ENCODE measurements at places on chromosomes 3 and 15. TPM values are rescaled to one million over a fixed set of nuclear protein-coding genes. Genes with fewer than 3 reads are reported as not detected.

Gene MAGEL2
- total RNA-seq, result not detected

Gene GOLGA6B
- not detected for total RNA-seq

Gene CPB1
- total RNA-seq, result not detected

Gene ATP2C1
- total RNA-seq, result 59.9 TPM

Gene GNAT1
- total RNA-seq, result not detected

Gene MST1R
- total RNA-seq, result 2.1 TPM

Gene ZNF717
- total RNA-seq, result 10.2 TPM

Gene TGFBR2
- total RNA-seq, result 43.6 TPM

Gene KIF7
- 1.0 TPM for total RNA-seq

Gene LRRC2
- total RNA-seq, result 0.09 TPM

Gene GOLGA8M
- 4.4 TPM for total RNA-seq

Gene WNT7A
- total RNA-seq, result not detected

Gene WNT5A
- not detected for total RNA-seq

Gene PXK
- 41.3 TPM for total RNA-seq

Gene CHRD
- not detected for total RNA-seq

Gene NCKIPSD
- total RNA-seq, result 34.1 TPM

Gene GUCA1C
- not detected for total RNA-seq

Gene GOLGA8H
- total RNA-seq, result 0.16 TPM

Gene LMAN1L
- total RNA-seq, result 0.64 TPM

Gene ZNF501
- 1.9 TPM for total RNA-seq

Gene USP50
- total RNA-seq, result 0.43 TPM

Gene CFAP91
- total RNA-seq, result not detected

Gene ALPK3
- total RNA-seq, result 0.30 TPM

Gene HDDC3
- 28.3 TPM for total RNA-seq

Gene KNG1
- not detected for total RNA-seq

Gene TEX55
- total RNA-seq, result not detected

Gene COL6A6
- not detected for total RNA-seq

Gene MNS1
- total RNA-seq, result 0.16 TPM

Gene ZNF80
- 1.00 TPM for total RNA-seq

Gene TMC3
- total RNA-seq, result not detected

Gene CCDC39
- not detected for total RNA-seq

Gene LRRC15
- not detected for total RNA-seq

Gene CGNL1
- not detected for total RNA-seq

Gene IL20RB
- 1.2 TPM for total RNA-seq

Gene CCR9
- total RNA-seq, result not detected

Gene ZKSCAN7
- total RNA-seq, result 0.61 TPM

Gene ST8SIA2
- not detected for total RNA-seq

Gene MYLK
- 0.30 TPM for total RNA-seq

Gene COL7A1
- 1.1 TPM for total RNA-seq

Gene CCDC54
- not detected for total RNA-seq

Gene IVD
- 63.1 TPM for total RNA-seq

Gene TLR9
- total RNA-seq, result not detected

Gene NANOGP8
- not detected for total RNA-seq

Gene SLC25A36
- total RNA-seq, result 36.1 TPM

Gene P2RY1
- 1.7 TPM for total RNA-seq

Gene NTRK3
- not detected for total RNA-seq

Gene PAK6
- 0.43 TPM for total RNA-seq

Gene SIDT1
- 17.6 TPM for total RNA-seq

Gene SEMA5B
- not detected for total RNA-seq

Gene PTPRG
- 0.84 TPM for total RNA-seq

Gene AADACL2
- total RNA-seq, result not detected

Gene IL17RE
- total RNA-seq, result 0.36 TPM

Gene TSPAN3
- total RNA-seq, result 16.3 TPM

Gene SLC28A2
- total RNA-seq, result not detected

Gene DLL4
- total RNA-seq, result not detected

Gene GHSR
- not detected for total RNA-seq

Gene GRAMD2A
- total RNA-seq, result not detected

Gene TUSC7
- not detected for total RNA-seq
